ENCODE measurements at places on chromosomes 5 and 9.

GRCh38 chr5:139636207-139636792, 11.8 kb upstream of the CXXC5 start:
- DNase-seq: no peak

DNA sequence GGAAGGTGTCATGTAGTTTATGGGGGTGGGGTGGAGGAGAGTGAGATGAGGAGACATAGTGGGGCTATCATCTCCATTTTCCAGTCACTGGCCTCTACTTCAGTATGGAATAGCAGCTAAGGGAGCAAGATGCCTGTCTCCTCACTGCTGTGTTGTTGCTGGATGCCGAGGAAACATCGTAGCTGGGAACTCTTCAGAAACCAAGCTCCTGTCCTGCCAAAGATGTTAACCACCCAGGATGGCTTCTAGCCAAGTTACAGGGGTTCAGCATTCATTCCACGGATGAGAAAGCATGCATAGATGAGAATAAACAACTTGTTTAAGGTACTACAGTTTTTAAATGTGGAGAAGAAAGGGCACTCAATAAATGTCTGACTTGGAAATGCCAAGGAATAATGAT, 226.5 kb downstream of the ASTN2 start:
- no peak for DNase-seq

GRCh38 chr5:172502410-172502809, 48.1 kb upstream of the SH3PXD2B start:
- no peak for DNase-seq

GRCh38 chr5:1926071-1926440, 43.3 kb upstream of the IRX4 start:
- no peak for DNase-seq

DNA sequence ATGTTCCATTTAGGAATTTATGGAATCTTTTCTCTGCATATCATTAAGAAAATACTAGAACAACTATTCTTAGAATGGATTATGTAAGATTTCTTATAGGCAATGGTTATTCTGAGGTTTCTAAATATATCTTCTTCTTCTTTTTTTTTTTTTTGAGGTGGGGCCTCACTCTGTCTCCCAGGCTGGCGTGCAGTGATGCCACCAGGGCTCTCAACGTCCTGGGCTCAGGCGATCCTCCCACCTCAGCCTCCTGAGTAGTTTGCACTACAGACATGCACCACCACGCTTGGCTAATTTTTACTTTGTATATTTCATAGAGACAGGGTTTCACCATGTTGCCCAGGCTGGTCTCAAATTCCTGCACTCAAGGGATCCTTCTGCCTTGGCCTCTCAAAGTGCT, 137.2 kb downstream of the SREK1 start:
- no peak for DNase-seq

DNA sequence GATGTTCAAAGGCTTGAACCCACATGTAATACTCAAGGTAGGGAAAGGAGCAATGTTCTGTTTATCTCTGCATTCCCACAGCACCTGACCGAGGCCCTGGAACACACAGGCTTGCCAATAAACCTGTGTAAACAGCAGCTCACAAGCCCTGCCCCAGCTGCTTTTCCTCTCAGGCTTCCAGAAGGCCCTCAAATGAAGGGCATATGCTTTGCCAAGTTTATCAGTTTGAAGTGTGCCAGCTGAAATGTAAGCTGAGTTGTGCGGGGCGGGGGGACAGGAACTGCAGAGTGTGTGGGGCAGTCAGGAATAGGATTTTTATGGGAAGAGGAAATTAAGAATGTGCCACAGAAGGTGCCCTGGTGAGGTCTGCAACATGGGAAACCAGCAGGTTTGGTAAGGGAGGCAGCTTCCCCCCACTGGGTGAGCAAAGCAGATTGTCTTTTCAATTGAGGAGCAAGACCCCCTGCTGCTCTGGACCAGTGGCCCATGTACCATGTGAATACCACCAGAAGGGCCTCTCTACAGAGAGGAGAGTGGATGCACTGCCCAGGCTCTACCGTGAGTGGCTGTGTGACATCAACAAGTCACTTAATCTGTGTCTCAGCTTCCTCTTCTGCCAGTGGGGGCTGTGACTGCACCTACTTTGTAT, 194.8 kb downstream of the SPOCK1 start:
- DNase-seq: no peak

GRCh38 chr5:9545992-9546851, at the start of gene SEMA5A:
SEMA5A (minus strand) TSS chr5:9546075; CDS start chr5:9379946, 166,129 bp downstream.
- peak; percentile 1 for DNase-seq

GRCh38 chr9:127537014-127537413, 75.1 kb upstream of the STXBP1 start:
- no peak for DNase-seq

DNA sequence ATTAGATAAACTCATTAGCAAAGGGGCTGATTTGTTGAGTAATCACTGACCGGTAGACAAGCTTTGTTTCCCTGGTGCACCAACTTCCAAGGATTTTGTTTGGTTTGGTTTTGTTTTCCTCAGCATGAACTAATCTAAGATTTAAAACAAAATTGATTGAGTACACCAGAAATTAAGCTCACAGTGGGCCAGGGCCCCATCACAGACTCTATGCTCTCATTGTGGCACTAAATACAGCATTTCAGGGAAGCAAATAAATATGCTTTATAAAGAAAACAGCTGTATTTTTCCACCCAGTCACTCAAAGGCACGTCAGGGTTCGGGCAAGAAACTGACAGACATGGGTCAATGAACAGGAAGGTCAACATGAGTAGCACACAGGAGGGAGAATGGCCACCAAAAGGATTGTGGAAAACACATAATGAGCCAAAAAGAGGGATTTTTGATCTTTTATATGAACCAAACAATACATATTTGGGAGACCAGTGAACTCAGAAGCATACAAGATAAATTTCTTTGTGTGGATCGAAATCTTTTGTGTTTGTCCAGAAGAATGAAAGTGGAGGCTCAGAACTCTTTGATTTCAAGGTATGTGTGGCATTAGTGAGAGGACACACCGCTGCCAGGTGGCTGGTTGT, 8.8 kb downstream of the CFAP77 start:
- DNase-seq: no peak

DNA sequence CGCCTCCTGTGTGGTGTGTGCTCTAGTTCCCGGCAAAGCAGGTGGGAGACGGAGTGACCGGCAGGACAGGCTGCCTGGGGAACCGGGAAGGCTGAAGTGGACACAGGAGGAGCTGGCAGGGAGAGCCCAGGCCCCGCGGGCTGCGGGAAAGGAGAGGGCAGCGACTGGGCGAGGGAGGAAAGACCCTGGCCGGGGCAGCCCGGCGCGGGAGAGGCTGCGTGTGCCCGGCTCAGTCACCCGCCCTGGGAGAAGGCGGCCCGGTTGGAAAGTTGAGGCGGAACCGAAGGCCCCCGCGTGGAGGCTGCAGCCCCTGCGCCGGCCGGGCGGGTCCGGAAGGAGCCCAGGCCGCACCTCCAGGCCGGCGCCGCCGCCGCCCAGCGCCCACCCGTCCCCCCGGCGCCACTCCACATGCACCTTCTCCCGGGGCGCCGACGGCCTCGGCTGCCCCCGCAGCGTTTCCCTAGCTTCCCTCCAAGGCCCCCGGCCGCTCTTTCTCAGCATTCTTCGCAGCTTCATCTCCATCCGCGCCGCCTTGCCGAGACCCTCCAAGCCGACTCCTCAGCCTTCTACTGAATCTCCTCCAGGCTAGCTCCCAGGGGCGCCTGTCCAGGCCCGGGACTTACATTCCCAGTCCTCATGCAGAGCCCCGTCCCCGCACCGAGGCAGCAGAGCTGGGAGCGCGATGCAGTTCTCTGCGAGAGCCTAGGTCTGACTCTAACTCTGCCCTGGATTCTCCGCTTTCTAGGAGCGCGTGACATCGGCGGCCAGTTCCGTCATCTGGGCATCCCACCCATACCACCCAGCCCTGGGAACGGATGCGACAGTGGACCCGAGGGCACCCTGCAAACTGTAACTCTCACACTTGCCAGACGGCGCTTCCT, 152.0 kb downstream of the ERCC6L2 start:
- no peak for DNase-seq

DNA sequence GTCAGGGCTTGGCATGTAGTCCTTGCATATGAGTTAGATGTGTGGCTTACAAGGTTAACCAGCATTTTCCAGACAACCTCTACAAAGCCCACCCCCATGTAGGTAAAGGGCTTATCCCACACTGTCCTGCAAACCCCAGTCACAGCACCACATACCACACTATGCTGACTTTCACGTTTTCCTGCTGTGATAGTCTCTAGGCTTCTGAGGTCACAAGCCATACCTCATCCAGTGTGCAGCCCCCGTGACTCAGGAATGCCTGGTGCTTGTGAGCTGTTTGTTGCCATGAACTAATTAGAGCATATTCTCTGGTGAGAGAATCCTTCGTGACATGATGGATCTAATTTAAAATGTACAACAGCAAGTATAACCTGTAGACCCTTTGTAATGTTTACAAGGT, 50.8 kb downstream of the ERAP1 start:
- DNase-seq: no peak

DNA sequence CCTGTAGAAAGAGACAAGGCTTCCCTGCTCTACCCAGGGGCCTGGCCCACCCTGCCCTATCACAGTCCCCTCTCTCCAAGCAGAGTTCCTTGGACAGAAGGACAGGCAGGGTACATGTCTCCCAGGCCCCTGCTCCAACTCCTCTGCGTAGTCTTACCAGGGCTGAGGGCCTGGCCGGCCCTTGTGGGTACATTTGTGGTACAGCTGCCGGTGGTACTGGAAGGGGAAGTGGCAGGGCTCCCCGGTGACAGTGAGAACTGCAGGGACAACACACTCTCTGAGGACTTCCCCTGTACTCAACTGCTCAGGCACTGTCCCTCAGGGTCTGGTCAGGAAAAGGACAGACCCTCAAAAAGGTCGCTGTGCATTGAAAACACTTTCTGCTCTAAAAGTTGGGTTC, 3.6 kb downstream of the F12 start:
- no peak for DNase-seq

DNA sequence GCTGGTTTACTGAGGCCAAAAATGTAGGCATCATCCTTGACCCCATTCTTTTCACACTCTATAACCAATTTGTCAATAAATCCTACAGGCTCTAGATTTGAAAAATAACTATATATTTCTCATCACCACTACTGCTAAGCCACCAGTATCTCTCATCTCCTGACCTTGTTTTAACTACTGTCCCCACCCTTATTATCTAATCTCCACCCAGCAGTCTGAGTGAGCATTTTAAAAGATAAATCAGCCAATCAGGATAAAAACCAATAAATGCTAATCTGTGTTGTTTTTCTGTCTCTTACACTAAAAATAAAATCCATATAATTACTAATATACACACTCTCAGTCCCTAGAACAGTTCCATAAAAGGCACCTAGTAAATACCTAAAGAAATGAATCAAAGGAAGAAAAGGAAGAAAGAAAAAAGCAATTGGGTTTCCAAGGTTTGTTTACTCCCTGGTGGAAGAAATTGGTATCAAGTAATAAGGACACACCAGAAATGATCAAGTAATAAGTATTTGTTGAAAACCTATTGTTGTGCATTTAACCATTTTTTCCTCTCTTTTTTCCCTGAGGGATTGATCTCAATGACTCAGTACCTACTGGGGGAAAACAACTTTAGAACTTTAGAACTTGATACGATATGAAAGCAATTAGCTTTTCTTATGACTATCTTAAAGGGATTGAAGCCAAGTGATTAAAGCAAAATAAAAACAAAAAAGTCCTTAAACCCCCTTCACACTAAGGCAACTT, 19.3 kb downstream of the MRPS27 start:
- DNase-seq: no peak

DNA sequence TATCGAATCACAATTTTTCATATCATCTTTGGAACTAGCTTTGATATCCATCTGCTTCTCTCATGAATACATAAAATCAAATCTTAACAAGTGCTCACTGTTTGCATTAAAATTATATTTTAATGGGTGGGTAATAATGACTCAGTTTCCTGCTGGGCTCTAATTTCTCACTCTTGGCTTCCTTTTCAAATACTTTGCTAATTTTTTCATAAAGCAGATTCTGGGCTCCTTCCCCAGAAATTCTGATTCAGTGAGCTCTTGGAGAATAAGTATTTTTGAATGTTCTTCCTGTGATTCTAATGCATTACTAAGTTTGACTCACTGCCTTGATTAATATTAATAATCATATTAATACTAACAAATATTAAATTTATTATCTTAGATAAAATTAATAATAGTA, 48.9 kb downstream of the YIPF5 start:
- DNase-seq: no peak

DNA sequence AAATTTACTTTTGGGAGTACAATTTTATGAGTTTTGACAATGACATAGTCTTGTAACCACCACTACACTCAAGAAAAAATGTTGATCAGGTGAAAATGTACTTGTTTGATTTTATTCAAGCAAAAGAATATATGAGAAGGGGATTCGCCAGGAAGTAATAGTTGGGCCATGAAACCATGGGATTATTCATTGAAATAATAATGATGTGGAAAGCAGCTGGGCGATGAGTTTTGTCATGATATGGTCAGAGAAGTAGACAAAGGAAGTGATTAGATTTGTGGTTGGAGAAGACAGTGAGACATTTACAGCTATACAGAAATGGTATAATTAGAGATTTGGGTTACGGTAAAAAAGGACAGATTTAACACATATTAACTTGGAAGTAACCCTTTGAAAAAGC, 11.2 kb downstream of the HMGCR start:
- no peak for DNase-seq

DNA sequence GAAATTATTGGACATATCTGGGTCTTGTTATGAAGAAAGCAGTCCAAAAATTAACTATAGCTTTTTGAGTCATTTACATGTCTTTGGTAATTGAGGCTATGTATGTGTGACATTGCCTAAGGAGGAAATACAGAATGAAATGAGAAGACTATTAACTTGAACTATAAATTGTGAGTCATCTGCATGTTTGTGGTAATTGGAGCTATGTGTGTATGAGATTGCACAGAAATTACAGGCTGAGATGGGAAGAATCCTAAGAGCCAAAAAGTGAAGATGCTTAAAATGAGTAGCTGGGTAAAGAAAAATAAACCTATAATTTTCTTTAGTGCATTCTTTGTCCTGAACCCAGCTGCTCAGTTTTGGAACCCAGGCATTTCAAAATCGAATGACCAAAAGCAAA, 747.6 kb upstream of the EDIL3 start:
- DNase-seq: no peak

DNA sequence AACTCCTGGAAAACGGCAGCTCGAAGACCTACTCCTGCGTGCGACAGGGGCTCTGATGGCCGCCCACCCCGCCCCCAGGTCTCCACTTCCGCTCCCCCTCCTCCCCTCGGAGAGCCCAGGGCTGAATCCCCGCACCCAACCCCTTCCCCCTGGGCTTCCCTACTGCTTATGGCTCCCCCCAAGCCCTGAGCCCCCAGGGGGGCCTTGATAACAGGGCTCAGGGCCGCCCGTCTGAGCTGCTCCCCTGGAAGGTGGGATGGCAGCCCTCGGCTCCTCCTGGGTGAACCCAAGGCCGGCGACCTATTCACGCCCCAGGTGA, 30.4 kb downstream of the GLT6D1 start:
- no peak for DNase-seq

- DNase-seq: no peak
These were observed 101.0 kb downstream of the NR3C1 start for GRCh38 chr5:143302341-143303045.

- DNase-seq: no peak
These were observed 159.9 kb downstream of the FANCC start for GRCh38 chr9:95157481-95158151.

- DNase-seq: no peak
These were observed 355.9 kb downstream of the PRELID2 start for GRCh38 chr5:145479271-145479670.
